Stimulated activated CD8-positive, alpha-beta memory T cell treated with anti-CD3 and anti-CD28 coated beads, Interleukin-7, amount 100 ng/mL, for 1 hour (primary cell): ENCODE measurements at places on chromosomes 2 and 18.

- DNase-seq, result no peak
These were observed 115.0 kb downstream of the FAM124B start for GRCh38 chr2:224286923-224287322.

DNA sequence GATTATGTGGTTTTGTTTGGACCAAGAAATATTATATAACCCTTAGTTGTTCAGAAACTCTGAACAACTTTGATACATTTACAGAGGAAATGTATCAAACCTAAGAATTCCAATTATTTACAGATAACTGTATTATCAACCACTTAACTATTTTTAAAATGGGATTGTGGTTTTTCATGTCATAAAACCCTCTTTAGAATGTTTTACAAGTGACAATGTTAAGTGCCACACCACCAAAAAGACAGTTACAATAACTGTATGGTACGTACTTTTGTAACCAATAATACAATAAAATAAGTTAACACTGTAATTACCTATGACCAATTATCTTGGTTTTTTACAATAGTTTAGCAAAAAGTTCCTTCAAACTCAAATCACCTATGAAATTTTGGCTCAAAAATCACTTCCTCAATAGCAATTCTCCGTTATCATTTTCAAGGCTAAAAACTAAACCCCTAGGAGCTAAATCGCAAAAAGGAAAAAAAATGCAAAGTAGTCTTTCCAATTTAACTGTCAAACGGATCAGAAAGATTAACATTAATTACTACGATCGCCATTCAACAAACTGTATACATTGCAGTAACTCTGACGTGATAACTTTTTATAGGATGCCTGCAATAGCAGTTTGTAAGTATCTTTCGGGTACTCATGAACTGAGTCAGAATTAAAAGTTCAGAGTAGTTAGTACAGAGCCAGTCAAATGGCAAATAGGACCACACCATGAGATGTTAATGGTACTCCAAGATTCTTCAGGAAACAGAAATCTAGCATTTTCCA, 1.5 kb downstream of the ROCK1 start:
- DNase-seq, result no peak

DNA sequence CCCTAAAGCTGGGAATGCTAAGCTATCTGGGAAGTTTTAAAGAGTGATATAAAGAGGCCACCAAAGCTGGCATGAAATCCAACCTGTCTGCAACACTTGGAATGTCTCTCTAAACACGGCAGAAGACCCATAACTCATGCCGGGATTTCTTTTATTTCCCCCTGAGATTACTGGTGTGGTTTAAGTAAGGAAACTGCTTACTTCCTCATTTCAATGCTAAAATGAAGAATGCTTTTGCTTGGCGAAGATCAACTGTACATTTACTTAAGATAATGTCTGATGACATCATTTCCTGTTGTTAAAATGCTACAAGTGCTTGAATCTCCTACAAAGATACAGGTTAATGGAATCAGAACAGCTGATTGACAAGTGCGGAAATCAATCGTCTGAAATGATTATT, 353.8 kb upstream of the SALL3 start:
- no peak for DNase-seq

- DNase-seq, result no peak
These were observed 105.5 kb upstream of the SYT4 start for GRCh38 chr18:43382641-43383403.

DNA sequence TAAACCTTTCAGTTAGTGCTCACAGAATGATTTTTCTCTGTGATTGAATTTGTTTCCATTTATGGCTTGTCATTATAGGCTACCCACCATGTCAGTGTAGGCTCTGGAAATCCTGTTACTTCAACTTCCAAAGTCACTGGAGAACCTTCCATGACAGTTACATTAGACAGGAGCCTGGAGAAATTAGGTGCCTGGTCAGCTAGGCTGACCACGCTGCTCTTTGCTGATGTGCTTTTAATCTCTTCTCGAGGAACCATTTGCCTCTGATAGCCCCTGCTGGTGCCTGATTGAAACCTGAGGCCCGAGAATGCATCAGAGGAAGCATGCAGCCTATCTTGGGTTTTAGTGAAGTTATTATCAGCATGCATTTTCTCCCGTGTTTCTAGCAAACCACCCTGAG, 29.6 kb upstream of the TTN start:
- no peak for DNase-seq

GRCh38 chr2:22734373-22735045, 650.5 kb upstream of the KLHL29 start:
- DNase-seq, result no peak

GRCh38 chr2:231769170-231770136, 11.6 kb downstream of the PDE6D start:
- no peak for DNase-seq

DNA sequence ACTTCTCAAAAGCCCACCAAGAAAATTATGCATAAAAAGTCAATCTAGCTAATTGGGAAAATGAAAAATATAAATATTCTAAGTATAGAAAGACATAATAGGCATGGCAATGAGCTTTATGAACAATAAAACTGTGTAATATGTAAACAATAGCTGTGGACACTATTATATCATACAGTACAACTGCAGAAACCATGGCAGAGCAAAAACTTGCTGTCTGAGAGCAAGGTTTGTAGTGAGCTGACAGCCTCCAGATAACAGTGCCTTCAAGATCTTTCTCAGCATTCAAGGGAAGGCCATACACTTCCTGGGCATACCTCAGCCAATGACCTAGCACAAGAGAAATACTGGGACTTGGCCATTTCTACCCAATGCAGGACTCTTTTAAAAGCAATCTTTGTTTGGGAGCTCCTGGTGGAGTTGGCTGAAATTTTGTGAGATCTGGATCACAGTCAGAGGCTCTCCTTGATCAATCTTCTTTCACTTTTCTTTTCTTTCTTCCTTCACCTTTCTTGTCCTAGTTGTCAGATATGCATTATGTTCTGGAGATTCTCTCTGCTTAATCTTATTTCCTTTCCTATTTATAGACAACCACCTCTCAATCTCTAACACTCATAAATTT, 427.2 kb upstream of the UBE2E3 start:
- no peak for DNase-seq

- DNase-seq, result no peak
These were observed 224.7 kb downstream of the CDH7 start for GRCh38 chr18:65975536-65975935.

- no peak for DNase-seq
These were observed 123.5 kb upstream of the EML6 start for GRCh38 chr2:54599914-54600313.

- no peak for DNase-seq
These were observed 1215.8 kb downstream of the CNTNAP5 start for GRCh38 chr2:125240870-125241269.

GRCh38 chr2:12177455-12178288, 431.2 kb downstream of the LPIN1 start:
- DNase-seq, result no peak

DNA sequence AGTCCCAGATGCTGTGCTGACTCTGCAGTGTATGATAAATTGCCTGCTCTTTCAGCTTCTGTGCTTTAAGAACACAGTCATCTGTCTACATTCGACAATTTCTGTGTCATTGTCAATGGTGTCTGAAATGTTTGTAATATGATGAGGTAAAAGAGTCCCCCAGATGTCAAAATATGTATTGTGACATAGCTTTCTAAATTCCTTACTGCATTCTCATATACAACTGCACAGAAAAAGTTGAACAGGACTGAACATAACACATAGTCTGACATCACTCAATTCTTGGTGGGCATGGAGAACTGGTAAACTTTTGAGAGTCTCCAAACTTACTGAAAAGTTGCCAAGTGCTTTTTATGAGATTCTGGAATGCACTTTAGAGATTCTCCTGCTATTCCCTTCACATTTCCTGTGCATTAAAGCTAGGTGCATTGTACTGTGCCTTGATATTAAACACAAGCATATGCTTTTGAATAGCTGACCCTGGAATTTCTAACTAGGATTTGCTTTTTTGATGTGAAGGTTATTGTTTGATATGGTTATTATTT, 48.1 kb upstream of the ARHGAP28 start:
- DNase-seq, result no peak

GRCh38 chr2:18971628-18972027, 382.3 kb upstream of the NT5C1B start:
- DNase-seq, result no peak

DNA sequence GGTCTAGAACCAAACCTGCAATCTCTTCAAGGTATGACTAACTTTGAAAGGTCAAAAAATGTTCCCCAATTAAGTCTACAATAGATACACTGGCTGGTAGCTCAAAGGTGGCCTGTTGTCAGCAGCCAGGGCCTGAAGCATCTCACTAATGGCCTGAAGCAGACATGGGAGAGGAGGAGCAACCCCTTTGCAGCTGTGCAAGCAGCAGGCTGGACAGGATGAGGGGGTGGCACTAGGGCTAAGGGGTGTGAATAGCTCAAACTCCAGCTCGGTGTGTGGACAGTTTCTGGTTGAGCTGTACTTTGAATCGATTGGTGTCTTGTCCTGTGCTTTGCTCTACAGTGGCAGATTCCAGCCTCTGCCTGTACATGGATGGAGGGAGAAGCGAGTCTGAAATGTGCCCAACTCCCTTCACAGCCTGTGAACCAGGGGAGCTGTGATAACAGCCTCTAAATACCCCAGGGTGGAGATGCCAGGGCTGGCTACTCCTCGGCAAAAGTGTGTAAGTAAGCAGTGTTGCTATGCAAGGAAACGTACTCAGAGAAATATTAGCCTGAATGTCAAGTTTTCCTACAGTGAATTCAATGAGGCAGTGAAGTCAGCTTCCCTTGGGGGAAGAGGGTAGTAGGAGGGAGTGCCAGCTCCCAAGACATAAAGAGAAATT, 34.7 kb upstream of the DTNB start:
- no peak for DNase-seq

GRCh38 chr2:205792908-205793307, 110.6 kb downstream of the NRP2 start:
- no peak for DNase-seq

DNA sequence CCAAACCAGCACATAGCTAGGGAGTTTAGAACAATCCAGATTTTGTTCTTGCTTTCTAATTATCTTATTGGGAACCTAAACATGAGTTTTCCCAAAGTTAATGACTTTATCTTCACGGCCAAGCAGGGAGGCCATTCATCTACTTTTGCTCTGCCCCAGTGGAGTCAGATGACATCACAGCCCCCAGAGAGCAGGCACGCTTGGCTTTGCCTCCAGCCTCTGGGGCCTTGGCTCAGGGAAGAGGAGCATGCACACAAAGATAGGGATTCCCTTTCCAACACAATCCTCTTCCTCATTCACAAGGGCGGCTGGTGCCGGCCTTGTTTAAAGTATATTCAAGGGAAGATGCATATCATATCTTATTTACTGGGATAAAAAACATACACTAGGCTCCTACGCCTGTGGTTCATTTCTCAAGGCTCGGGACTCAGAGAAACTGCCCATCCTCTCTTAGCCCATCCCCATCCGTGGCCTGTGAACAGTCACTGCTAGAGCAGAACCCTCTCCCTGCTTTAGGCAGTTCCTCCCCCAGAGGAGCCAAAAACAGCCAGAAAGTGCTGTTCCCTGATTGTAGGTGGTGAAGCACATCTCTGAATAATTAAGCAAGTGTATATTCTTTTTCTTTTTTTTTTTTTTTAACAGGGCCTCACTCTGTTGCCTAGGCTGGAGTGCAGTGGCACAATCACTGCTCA, 21.2 kb downstream of the TGFA start:
- no peak for DNase-seq

- no peak for DNase-seq
These were observed 44.7 kb downstream of the TGFA start for GRCh38 chr2:70508711-70509462.
